ENCODE measurements at places on chromosomes 4 and X.
A peak's percentile ranks its signal among the peaks of the same experiment; 100 is the strongest.

DNA sequence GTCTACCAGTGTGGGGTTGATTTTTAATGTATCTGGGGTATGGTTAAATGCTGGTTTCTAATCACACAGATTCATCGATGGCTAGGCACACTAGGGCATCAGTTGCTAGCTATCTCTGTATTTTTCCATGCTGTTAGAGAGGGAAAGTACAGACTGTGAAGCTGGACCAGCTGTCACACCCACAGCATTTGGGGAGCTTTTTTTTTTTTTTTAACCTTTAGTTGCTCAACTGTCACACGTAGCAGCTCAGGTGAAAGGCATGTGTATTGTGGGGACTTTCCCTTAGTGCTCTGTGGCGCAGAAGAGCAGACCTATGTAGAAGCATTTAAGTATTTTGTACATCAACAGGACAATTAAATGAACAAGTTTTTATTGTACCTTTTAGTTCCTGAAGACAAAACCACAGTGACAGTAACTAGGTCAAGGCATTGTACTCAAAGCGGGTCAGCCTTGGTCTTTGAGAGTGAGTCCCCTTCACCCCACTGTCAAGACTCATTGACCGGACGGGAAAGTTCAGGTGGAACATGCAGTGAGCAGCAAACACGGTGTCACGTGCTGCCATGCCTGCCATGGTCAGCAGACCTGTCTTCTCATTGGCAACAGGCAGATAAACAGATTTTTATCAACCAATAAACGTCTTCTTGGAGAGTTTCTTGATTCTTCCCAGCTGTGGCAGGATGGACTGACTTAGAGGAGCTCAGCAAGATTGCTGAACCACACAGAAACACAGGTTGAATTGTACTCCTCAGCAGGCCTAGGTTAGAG, 65.3 kb downstream of the CASP3 start:
- no peak for DNase-seq

DNA sequence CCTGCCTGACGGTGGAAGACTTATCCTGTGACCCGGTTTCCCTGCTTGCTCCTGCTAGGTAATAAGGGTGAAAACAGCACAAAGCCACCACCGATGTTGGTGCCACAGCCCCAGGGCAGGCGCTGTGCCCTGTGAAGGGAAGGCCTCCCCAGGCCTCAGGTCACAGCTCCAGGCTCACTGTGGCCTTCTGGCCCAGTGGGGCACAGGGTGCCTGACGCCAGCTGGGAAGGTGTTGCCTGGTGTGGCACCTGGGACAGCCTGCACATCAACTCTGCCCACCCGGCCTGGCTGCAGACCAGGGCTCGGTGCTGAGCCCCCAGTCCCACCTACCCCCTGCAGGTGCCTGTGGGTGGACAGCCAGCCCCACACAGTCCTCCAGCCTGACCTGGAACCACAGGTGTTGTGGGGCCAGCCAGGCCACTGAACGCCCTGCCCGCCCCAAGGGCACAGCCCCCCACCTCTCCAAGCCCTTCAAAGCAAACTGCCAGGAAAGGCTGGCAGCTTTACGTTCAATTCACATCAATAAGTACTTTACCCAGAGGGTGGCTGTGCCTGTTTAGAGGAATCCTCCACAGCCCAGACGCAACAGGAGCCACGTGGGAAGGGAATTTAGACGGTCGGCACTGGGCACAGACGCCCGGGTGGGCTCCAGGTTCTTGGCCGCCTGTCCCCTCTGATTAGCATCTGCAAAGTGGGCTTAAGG, 54.3 kb downstream of the ZFYVE28 start:
- DNase-seq: no peak

GRCh38 chrX:22666441-22666840, 333.3 kb upstream of the DDX53 start:
- DNase-seq: no peak

DNA sequence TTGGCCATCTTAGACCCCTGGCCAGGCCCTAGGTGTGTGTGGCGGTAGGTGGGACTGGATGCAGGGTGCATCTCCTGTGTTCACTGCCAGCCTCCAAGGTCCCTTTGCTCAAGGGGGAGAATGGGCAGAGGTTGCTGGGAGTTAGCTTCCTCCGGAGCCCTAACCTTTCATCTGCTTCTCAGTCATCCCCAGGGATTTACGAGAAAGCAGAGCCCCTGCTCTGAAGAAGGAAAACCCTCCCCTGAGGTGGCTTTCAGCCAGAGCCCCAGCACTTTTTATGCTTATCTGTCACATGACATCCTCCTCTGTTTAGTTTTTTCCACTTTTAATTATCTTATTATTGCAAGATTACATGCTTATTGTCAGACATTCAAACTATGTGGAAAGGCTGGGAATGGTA, 44.9 kb upstream of the DDX3X start:
- DNase-seq: no peak

DNA sequence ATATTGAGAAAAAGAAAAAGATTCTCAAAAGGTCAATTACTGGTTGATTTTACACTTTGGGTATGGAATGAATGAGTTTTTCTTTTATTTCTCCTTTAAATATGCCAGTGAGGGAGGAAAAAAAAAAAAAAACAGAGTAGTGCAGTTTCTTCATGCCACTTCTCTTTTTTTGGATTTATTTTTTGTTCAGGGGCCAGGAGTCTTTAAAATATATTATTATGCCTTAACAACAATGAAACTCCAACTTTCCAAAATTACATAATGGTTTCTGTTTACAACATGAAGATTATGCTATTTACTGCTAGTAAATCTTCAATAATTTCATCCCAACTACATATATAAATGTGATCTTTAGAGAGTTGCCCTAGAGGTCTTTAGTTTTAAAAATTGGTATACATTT, 31.9 kb downstream of the DTHD1 start:
- no peak for DNase-seq

DNA sequence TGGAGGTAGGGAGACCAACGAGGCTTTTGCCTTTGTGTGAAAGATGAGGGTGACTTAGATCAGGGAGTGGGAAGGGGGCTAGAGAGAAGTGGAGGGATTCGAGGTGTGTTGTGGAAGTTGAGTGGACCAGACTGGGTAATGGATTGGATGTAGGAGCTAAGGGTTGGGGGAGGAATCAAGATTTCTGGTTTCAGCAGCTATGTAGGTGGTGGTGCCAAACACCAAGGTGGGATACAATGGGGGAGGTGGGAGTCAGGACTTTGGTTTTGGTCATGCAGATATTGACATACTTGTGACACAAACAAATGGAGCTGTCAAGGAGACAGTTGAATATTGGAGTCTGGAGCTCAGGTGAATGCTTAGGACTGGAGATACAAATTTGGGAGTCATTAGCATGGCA, 71.0 kb downstream of the TSC22D3 start:
- DNase-seq: no peak

- DNase-seq: peak; percentile 12
Measured at GRCh38 chrX:136130931-136131833, 16.2 kb upstream of the FHL1 start.

DNA sequence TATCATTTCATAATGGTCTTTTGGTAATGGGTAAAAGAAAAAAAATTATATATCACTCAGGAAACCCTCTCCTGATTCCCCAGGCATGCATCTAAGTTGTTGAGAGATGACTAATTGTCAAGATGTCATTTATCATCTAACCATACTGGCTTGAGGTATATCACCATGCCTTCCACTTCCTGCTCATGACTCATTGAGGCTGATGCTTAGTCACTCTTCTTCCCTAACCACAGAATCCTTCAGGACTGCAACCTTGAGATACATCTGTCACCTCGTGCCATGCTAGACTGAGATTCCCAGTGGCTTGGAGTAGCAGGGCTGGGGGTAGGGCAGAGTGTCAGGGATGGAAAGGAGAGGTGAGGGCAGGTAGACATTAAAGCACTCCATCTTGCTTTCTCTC, 782.5 kb upstream of the INTU start:
- no peak for DNase-seq

DNA sequence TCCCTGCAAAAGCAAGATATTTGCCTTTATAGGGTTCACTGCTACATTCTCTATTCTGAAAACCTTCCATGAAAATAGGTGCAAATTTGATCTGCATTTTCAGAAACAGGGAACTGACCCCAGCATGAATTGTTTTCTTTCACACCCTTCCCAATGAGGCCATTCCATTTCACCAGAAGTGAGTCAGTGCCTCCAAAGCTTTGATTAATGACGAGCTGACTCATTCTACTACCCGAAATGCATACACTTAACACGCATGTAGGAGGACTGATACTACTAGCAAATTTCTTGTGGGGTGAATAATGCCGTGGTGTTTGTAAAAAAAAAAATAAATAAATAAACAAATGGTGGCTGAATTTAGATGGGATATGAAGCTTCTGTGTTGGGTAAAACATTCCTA, 146.9 kb upstream of the FGF13 start:
- DNase-seq: no peak

DNA sequence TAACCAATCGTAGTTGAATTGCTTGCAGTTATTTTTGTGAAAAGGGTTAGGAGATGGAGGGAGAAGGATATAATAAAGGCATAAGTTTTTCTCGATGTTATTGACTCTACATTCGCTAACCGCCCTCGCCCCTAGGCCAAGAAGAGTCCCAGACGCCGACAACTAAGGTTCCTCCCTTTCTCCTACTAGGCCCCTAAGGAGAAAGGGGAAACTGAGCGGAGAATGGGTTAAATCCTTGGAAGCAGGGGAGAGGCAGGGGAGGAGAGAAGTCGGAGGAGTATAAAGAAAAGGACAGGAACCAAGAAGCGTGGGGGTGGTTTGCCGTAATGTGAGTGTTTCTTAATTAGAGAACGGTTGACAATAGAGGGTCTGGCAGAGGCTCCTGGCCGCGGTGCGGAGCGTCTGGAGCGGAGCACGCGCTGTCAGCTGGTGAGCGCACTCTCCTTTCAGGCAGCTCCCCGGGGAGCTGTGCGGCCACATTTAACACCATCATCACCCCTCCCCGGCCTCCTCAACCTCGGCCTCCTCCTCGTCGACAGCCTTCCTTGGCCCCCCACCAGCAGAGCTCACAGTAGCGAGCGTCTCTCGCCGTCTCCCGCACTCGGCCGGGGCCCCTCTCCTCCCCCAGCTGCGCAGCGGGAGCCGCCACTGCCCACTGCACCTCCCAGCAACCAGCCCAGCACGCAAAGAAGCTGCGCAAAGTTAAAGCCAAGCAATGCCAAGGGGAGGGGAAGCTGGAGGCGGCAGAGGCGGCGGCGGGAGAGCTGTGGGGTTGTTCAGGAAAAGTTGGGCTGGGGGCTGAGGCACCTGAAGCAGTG, 5.9 kb downstream of the ATOH1 start:
- no peak for DNase-seq

DNA sequence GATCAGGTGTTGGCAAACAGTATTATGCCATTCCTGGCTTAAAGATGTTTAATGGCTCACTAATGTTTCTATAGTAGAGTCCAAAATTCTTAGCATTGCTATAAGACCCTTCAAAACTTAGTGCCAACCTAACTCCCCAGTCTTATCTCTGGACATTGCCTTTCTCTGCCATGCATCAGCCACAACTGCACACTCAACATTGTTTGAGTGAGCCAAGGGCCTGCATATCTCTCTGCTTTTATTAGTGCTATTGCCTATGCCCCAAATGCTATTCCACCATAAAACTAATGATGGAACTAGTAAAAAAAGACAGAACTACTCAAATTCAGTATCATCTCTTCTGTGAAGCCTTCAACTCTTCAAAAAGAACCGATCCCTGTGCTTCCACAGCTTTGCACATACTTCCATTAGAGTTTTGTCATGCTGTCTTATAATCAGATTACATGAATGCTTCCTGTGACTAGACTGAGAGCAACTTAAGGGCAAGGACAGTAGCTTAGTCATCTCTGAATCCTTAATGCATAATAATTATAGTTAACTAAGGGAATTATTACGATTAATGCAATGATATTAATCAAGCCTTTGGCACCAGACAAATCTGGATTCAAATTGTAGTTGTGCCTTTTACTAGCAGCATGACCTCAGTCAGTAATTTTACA, 53.7 kb downstream of the CHM start:
- no peak for DNase-seq

DNA sequence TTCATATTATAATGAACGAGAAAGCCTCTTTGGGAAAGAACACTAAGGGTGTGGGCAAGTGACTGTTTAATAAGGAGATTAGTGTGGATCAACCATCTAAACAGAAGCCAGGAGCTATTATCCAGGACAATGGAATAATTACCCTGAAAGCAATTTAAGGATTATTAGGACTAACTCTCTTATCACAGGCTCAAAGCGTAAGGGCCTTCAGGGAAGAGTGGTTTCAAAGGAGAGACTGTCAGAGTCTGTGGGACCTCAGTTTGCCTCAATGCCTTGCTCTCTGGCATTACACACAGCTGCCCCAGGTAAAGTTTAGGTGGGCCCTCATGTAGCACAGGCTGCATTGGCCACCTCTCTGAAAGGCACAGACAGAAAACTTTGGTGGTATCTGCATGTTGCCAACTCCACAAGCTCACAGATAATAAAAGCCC, 717.2 kb upstream of the ADGRL3 start:
- DNase-seq: no peak

DNA sequence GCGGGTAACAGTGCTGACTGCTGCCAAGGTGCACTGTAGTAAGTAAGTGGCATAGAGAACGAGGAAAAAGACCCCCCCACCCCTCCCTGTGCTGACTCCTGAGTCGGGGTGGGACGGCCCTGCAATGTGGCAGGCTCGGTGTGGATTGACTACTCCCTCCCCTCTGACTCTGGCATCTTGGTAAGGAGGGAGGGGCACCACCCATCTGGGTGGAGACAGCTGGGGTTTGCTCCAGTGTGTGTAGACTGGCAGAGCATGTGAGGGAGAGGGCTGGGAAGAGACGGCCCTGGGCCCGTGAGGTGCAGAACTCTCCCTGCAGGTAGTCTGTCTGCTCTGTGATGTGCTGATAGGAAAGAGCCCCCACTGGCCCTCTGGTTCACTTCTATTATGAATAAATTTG, 31.0 kb downstream of the NSG1 start:
- no peak for DNase-seq

DNA sequence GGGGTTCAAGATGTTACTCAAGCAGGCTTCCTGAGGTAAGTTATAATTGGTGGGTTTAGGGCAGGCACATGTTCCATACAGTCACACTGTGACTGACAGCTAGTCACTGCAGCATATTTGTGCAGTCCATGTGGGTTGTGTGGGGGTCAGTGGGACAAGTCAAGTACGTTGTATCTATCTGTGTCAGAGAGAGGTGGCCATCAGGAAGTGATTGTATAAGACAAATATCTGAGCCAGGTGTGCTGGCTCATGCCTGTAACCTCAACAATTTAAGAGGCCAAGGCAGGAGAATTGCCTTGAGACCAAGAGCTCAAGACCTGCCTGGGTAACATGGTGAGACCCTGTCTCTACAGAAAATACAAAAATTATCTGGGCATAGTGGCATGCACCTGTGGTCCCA, 509.3 kb downstream of the CENPC start:
- no peak for DNase-seq

DNA sequence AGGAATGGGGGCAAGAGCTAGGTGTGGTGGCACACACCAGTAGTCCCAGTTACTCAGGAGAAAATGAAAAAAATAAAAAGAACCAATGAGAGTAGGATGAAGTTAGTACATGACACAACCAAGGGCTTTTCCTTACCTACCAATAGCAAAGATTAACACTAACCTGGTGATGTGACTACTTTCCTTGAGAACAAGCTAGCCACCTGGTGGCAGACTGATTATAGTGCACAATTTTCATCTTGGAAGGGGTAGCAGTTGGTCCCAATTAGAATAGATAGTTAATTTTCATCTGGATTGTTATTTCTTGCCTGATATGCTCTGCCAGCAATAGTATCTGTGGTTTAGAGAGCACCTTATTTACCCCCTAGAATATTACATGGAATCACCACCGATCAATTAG, 1216.8 kb upstream of the PABPC4L start:
- DNase-seq: no peak

Measured in umbilical cord (tissue), 2 donors.